ENCODE measurements at places on chromosomes 16 and 17.

- no peak for DNase-seq
Observed at GRCh38 chr17:66492561-66493005, 190.2 kb downstream of the PRKCA start.

DNA sequence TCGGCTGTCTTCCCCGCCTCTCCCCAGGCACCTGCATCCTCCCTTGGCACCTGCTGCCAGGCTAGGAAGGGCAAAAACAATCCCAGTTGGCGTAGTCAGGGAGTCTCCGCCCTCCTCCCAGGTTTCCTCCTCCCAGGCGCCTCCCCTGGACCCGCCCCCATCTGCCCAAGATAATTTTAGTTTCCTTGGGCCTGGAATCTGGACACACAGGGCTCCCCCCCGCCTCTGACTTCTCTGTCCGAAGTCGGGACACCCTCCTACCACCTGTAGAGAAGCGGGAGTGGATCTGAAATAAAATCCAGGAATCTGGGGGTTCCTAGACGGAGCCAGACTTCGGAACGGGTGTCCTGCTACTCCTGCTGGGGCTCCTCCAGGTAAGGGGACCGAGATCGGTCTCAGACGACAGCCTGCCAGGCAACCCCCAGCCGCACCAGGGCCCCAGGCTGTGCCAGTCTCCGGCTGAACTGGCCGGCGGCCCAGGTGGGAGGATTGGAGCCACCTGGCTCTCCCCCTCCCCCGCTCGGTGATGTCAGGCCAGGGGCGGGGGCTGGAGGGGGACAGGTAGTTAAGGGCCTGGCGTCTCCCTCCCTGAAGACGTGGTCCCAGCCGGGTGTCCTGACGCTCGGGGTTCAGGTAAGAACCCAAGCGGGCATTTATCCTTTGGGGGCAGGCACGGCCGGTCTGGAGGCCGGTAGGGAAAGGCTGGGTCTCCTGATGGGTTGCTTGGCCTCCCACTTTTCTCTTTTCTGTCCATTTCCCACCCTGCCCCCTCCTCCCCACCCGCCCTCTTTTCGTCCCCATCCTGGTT lies at the start of gene GRB7:
TSS of gene GRB7 (plus strand) at position 179 of the 808 bp plus-strand sequence. CDS start 4,364 bp downstream, outside the sequence.
- DNase-seq: no peak

DNA sequence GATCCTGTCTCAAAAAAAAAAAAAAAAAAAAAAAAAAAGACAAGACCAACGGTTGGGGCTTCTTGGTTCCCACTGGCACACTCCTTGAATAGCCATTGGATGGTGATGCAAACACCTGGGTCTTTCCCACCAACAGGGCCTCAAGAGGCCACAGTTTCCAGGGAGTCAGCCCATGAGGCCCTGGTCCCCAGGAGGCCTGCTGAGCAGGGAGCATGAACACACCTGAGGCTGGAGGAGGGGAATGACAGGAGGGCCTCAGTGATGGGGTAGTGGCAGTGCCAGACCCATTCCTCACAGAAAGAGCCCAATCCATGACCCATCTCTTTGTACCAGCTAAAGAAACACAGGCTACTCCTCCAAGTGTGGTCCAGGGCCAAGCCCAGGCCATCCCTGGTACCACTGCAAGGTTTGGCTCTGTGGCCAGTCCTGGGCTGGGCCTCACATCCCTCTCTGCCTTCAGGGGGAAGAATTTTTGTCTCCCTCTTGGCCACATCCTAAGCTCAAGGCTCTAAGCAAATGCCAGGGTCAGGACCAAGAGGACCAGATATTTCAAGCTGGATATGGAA lies 13.9 kb downstream of the ARL2BP start:
- no peak for DNase-seq

DNA sequence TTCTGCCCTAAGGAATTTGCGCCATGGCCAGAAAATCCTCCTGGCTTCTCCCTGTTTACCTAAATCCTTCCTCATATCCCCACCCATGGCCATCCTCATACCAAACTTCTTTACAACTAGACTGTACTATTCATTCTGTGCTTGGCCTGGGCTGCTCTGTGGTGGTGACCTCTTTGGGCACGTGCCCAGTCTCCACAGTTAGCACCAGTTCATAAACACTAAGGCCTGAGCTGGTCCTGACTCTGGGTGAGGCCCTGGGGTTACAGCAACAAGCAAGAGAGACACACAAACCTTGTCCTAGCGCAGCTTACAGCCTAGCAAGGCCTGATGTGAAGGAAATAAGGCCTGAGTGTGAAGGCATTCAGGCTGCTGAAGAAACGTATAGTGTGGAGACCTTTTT lies 3.1 kb upstream of the ATXN7L3 start:
- no peak for DNase-seq

Data from stimulated activated CD8-positive, alpha-beta memory T cell treated with anti-CD3 and anti-CD28 coated beads, Interleukin-12 subunit alpha, Interleukin-12 subunit beta, amount 100 ng/mL, for 4 hours (primary cell).